ENCODE measurements at places on chromosomes 11 and 22. TPM values are rescaled to one million over a fixed set of nuclear protein-coding genes. Genes with fewer than 3 reads are reported as not detected.

The MYO7A gene
- 0.18 TPM for total RNA-seq

The ETS1 gene
- total RNA-seq: 169 TPM

The GSTT2 gene
- 0.41 TPM for total RNA-seq

The PLCB3 gene
- 78.0 TPM for total RNA-seq

The CRYBB3 gene
- total RNA-seq: 0.58 TPM

The SPDYC gene
- not detected for total RNA-seq

The SLC22A6 gene
- total RNA-seq: not detected

The MS4A4A gene
- total RNA-seq: not detected

The MMP13 gene
- total RNA-seq: not detected

The C22orf31 gene
- total RNA-seq: not detected

The PRODH gene
- 1.0 TPM for total RNA-seq

The MS4A6E gene
- not detected for total RNA-seq

The MOGAT2 gene
- not detected for total RNA-seq

The ATG16L2 gene
- total RNA-seq: 25.6 TPM

The CFAP68 gene
- total RNA-seq: 8.5 TPM

Data from glomerular endothelial cell (primary cell).